ENCODE measurements at places on chromosomes 16 and 17.

GRCh38 chr16:78689028-78689427 is 589.6 kb downstream of the WWOX start:
- DNase-seq: no peak

DNA sequence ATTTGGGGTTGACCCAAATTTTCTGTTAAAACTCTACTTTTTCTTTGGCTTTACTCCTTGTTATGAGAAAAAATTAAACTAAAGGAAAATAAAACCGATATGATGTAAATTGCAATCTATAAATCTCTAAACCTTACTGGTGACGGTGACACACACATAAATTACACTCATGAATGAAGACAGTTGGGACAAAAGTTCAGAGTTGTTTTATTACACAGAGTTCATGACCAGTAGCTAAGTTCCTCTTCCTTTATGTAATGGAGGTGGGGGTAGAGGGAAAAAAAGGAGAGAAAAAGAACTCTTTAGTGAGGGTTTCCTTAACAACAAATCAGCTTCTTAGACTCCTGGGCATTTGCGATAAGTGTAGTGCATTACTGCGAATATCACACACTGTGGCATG is 220.7 kb downstream of the KCNJ2 start:
- no peak for DNase-seq

DNA sequence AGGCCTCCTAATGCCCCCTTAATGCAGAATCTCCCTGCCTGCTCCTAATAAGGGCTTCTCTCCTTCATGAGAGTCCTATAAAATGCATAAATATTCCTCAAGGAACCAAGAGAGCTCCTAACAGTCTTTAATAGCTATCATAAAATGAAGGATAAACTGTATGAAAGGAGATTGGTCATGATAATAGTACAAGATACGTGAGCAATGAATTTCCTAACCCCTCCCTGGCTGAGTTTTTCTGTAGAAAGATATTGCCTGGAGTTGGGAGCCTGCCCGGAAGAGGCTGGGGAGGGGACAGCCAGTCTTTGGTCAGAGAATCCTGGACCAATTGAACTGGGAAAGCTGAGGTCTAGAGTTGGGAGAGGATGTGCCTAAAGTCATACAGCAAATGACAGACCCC is 321.9 kb upstream of the CDH5 start:
- no peak for DNase-seq

- DNase-seq: no peak
These were observed 9.5 kb downstream of the USP22 start for GRCh38 chr17:21033350-21033749.

DNA sequence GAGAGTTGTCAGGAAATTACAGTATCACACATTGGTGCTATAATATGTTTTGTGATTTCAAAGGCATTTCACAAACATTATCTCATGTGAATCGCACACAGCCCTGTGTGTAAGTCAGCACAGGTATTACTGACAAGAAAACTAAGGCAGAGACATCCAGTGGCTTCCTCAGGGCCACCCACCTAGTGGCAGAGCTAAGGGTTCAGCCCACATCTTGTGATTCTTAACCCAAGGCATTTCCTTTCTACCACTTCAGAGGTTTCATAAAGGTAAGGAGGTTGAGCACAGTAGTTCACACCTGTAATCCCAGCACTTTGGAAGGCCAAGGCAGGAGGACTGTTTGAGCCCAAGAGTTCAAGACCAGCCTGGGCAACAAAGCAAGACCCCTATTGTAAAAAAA is 58.2 kb downstream of the STX8 start:
- DNase-seq: no peak

DNA sequence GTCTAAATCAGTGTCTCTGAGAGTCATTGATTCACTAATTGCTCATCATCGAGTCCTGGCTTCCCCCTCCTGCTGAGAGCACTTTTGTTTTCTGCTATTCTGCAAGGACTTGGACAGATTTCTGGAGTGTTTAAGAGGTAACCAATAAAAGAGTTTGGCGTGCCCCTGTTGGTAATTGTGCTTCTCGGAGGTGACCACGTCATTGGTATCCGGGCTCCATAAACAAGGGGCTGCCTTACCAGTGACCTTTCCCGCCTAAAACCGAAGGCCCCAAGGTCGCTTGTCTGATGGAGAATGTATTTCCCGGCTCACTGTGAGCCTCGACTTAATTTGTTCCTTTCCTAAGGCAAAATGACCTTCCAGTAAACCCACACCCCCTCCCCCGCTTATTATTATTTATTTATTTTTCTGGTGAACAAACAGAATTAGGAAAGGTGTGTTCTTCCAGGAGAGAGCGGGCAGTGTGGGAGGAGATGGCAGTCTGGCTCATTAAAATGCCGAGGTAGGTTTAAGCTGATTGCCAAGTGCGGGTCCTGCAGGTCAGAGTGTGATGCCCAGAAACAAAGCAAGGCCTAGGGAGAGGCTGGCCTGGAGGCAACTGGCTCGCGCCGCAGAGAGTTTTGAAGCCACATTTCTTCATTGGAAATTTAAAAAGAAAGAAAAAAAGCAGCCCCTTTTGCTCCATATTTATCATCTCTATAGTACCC is 30.2 kb downstream of the MSI2 start:
- DNase-seq: no peak

DNA sequence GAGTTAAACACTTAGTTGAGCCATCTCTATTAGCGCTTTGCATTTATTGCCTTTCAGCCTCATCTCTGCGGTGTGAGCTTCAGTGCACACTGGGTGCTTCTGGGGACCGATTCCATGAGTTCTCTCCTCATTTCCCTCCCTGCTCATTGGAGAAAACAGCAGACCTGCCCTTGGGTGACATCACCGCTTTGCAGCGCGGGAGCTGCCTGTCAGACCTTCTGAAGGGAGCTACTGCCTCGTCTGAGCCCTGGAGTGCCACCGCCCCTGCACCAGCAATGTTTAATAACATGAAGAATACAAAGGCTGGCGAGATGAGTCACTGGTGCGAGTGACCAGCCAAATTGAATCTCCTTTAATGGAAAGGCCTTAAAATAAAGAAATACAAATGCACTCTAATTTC is 30.2 kb upstream of the CPPED1 start:
- no peak for DNase-seq

- DNase-seq: peak; percentile 85
These were observed 36.7 kb downstream of the CMIP start for GRCh38 chr16:81481207-81481821.

- DNase-seq: peak; percentile 89
These were observed 4.2 kb downstream of the TRADD start for GRCh38 chr16:67155295-67156142.

DNA sequence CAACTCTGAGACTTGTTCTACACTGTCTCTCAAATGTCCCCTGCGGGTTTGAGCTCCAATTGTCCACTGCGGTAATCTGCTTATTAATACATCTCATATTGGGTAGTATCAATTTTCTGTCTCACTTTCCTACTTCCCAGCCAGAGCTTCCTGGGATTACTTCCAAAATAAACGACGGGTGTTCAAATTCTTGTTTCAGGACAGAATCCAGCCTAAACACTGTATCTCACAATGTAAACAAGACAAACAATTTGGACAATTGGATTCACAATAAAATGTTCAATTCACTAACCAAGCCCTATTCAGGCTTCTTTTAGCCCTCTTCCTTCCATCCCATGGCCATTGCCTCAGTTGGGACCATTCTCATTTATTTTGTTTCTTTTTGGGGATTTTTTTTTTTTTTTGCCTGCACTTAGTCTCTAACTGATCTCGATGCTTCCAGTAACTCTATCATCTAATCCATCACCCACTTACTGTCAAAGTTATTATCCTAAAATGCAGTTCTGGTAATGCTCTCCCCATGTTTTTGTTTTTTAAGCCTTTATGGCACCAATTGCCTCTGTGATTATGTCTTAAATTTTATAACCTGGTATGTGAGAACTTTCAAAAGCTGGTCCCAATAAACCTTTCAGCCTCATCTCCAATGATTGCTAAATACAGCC is 2.0 kb upstream of the VAT1L start:
- no peak for DNase-seq

- DNase-seq: no peak
These were observed 1.6 kb downstream of the PPY start for GRCh38 chr17:43940630-43941029.

DNA sequence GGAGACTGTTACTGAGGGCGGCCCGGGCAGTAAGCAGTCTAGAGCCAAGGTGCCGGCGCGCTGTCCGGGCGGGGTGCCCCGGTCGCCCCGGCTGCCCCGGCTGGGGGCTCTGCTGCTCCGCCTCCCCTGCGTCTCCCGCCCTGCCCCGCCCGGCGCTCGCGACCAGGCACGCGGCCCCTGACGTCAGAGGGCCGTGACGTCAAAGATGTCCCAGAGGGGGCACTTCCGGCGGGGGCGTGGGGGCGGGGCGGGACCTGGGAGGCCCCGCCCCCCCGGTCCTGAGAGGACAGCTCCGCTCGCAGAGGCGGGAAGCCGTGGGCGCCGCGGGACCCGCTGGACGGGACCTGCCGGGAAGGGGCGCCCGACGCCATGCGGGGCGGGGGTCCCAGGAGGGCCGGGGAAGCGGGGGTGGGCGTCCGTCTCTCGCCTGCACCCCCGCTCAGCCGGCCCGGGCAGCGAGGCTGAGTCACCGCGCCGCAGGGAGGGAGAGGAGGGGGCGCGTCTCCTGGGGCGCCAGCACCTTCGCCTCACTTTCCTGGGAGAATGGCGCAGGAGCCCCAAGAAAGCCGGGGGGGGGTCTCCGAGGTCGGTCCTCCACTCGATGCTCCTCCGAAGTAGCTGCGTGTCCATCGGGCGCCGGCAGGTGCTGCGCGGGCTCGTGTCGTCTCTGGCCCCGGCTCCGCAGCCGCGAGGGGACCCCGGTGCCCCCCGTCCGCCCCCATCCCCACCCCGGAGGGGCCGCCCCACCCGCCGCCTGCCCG is 4.4 kb upstream of the HIC1 start:
- DNase-seq: peak; percentile 67

- no peak for DNase-seq
These were observed 39.0 kb downstream of the NLRP1 start for GRCh38 chr17:5545051-5545987.

DNA sequence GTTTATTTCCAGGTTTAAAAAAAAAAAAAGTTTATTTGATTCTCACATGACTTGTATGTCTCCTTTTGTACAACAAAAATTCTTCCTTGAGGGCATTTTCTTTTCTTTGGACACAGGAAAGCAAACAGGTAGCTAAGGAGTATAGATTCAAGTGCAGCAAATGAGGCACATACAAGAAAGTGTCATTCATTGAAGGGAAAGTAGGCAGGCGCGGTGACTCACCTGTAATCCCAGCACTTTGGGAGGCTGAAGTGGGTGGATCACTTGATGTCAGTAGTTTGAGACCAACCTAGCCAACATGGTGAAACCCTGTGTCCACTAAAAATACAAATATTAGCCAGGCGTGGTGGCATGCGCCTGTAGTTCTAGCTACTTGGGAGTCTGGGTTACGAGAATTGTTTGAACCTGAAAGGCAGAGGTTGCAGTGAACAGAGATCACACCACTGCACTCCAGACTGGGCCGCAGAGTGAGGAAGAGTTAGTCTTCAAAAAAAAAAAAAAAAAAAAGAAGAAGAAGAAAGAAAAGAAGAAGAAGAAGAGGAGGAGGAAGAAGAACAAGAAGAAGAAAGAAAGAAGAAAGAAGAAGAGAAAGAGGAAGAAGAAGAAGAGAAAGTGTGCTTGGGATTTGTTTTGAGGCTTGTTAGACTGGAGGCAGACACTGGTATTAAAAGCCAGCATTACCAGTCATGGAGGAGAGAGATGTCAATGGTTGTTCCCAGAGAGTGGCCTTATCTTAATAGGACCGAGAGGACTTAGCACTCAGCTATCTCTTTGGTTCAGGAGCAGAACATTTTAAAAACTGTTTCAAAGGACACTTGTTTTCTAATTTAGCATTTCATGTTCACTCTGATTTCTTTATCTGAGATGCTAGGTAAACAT is 19.7 kb downstream of the GINS3 start:
- no peak for DNase-seq

Measured in germinal center (tissue), 1 donor.